Adipose tissue (tissue), 3 donors: ENCODE measurements at places on chromosomes 7 and 10. TPM values are rescaled to one million over a fixed set of nuclear protein-coding genes. Genes with fewer than 3 reads are reported as not detected.

The IL2RA gene
- 2.4 TPM for polyA plus RNA-seq

The CCDC71L gene
- polyA plus RNA-seq, result 60.8 TPM

The C10orf143 gene
- polyA plus RNA-seq, result 4.2 TPM

The NYAP1 gene
- polyA plus RNA-seq, result 0.83 TPM

The RASA4B gene
- polyA plus RNA-seq, result 12.6 TPM

The BHLHA15 gene
- polyA plus RNA-seq, result 3.4 TPM

The SLC39A12 gene
- not detected for polyA plus RNA-seq

The FAM25A gene
- polyA plus RNA-seq, result not detected

The CDC14C gene
- polyA plus RNA-seq, result not detected
